ENCODE measurements at places on chromosomes 6 and 20. TPM values are rescaled to one million over a fixed set of nuclear protein-coding genes. Genes with fewer than 3 reads are reported as not detected.

F13A1 gene
- not detected for total RNA-seq

CD93 gene
- total RNA-seq: 1.0 TPM

CRISP2 gene
- total RNA-seq: not detected

ZNFX1 gene
- total RNA-seq: 36.9 TPM

GJA10 gene
- not detected for total RNA-seq

TDP2 gene
- total RNA-seq: 42.7 TPM

IL22RA2 gene
- total RNA-seq: not detected

CTAGE9 gene
- total RNA-seq: not detected

ADGRF4 gene
- total RNA-seq: under 0.01 TPM

EYA4 gene
- 26.2 TPM for total RNA-seq

QRSL1 gene
- total RNA-seq: 11.1 TPM

OOEP gene
- total RNA-seq: not detected
